M059J (cell line): ENCODE measurements at places on chromosomes 5 and 9.

GRCh38 chr5:128111818-128112448, 28.4 kb downstream of the SLC12A2 start:
- peak; percentile 48 for DNase-seq

DNA sequence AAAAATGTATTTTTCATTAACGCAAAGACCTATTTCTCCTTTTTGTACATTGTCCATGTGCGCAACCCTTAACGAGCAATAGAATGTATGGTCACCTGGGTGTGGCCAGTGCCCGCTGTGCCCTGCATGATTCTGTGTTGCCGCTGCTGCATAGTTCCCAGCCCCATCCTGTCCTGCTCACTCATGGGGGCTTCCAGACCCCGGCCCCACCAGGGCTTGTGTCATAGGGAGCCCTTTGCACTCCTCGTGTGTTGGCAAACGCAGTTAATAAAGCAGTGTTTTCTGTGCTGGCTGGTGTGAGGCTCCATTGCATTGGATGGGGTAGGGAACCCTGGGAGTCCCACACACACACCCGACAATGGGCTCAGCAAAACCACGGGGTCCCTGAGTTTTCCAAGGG, 49.7 kb downstream of the SAR1B start:
- no peak for DNase-seq

DNA sequence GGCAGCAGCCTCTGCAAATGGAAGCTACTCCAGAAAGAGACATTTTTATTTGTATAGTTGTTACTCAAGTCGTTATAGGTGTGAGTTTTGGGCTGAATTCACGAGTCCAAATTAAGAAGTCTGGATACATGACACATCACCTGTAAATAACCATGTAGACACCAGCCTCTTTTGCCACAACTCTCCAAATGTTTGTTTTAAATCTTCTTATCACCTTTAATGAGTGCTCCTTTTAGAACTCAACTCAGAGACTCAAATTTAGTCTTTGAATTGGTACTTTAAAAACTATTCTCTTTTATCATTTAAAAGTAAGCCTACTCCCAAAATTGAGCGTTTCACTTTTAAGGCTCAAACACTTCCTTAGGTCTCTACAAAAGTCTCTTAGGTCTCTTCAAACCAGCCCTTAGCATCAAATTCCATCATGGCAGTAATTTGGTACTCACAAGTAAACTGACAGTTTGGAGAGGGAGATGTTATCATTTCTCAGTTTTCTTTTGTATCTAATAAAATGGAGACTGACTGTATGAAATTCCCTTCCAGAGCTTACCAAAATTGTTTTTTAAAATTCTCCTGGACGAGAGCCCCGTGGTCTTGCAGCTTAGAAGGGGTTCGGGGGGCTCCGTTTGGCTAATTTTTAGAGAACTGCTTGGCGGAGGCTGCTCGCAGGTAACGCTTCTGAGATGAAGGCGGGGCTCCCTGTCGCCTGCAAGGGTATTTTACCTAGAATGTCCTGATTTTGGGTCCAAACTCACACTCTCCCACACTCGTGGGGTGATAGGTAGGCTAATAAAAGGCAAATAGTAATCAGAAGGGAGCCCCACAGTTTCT, 194.6 kb downstream of the MEF2C start:
- peak; percentile 39 for DNase-seq

DNA sequence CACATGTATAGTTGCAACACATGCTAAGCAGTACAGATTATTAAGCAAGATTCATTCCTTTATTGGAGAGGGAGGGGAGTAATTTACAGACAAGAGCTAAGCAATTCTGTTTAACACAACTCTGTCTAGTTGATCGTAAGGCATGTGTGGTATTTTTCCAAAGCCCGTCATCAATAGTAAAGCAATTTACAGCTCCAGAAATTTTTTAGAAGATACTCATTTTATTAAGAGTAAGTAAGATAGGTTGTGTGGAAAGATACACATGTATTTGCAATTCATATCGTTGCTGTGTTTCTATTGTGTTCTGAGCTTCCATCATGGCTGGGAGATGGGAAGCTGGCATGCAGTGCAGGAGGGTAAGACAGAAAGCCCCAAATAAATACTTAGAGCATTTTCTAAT, 289.2 kb upstream of the TMEM161B start:
- peak; percentile 22 for DNase-seq

GRCh38 chr9:86767373-86767772, 179.9 kb downstream of the GAS1 start:
- DNase-seq, result peak; percentile 74

- DNase-seq, result no peak
These were observed 2.3 kb downstream of the WHRN start for GRCh38 chr9:114503009-114503408.

DNA sequence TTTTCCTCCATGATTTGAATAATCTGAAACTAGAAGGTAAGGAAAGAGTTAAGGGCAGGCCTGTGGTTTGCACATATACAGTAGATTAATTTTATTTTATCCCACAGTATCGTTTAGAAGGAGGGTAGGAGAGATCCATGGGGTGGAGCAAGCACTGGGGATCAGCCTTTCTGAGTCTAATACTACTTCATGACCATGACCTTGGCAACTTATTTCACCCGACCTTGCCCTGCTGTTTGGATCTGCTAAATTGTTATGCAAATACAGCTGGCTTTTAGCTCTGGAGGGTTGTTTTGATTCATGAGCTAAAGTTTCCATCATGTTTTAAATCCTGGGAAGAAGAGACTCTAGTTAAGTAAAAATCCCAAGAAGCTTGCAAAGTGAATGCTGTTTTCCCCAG, 864 bp upstream of the GRIN3A start:
- no peak for DNase-seq

DNA sequence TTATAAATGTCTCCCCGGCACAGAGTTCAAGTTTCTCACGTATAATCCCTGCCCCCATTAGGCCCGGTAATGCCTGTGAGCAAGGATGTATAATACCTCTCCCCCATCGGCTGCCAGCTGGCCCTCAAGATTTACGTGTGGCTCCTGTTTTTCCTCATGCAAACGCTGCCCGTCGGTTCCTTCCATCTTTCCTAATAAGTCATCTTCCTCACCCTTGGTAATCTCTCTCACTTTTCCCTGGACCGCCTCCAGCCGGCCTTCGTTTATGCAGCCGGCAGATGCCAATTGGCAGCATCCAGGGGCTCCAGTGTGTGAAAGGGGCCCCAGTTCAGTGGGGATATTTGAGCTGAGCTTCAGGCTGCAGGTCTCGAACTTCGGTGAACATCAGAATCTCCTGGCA, 86.5 kb upstream of the NEURL1B start:
- DNase-seq, result no peak

DNA sequence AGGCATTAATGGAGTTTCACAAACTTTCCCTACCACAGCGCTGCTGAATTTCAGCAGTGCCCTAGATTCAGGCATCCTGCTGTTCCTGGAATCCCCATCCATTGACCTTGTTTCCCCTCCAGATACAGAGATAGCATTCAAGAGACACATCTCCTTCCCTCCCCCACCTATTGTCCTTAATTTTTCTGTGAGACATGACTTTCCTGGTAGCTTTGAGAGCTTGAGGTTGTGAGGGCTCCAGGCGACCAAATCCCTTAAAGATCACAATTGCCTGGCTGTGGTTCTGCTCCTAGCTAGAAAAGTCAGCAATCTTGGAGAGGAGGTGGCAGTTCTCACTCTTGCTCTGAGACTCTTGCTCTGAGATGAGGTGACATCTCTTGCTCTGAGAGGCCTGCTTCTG, 48.0 kb downstream of the PRR16 start:
- no peak for DNase-seq

- no peak for DNase-seq
These were observed 3.0 kb downstream of the CMYA5 start for GRCh38 chr5:79692596-79692995.

DNA sequence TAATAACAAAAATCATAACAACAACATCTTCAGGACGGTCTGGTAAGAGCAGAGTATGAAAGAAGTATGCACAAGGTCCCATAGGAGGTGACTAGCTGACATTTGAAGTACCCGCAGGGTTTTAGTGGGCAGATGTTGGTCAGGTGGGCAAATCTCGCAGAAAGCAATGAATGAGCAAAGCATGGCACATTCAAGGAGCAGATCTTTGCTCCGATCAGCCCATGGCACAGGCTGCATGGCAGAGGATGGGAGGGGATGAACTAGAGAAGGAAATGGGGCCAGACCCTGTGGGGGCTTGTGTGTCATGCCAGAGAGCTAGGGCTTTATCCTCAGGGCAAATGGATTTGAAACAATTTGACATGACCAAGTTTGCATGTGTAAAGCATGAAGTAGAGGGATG, 90.0 kb downstream of the SEMA6A start:
- no peak for DNase-seq

GRCh38 chr9:129125478-129125877, 14.3 kb downstream of the PTPA start:
- peak; percentile 88 for DNase-seq

- DNase-seq, result peak; percentile 92
These were observed 571.3 kb upstream of the TLE4 start for GRCh38 chr9:79000230-79001002.

DNA sequence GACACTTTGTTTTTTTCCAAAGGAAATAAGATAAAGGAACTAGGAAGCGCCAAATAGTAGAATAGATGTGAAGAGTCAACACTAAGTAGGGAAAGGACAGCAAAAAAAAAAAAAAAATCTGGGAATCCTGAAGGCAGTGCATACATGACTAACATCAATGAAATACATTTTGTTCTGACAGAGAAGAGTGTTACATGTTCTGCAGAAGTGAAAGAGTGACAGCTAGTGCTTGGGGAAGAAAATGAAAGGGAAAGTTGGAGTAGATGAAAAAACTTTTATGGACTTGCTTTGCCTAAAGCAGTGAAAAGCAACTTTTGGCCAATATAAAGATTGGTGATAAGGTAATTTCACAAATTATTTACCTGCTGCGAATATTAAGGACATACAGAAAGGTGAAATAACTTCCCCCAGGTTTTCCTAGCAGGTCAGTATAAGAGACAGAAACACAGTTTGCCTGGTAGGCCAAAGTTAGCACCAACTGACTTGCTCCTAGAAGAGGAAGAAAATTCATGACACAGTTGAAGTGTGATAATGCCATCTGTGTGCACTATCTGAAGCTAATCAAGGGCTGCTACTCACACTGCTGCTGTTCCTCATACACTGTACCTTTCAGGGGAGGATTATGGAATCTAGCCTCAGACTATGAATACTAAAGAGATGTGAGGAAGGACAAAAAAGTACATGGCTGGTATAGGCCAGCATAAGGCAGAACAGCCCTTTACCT, 38.6 kb downstream of the RANBP6 start:
- peak; percentile 32 for DNase-seq

GRCh38 chr5:177410575-177410974, 1.2 kb upstream of the F12 start:
- no peak for DNase-seq

- no peak for DNase-seq
These were observed 80.5 kb downstream of the SLC1A3 start for GRCh38 chr5:36686881-36687280.

- DNase-seq, result no peak
These were observed 41.9 kb downstream of the WDR36 start for GRCh38 chr5:111134087-111134486.

DNA sequence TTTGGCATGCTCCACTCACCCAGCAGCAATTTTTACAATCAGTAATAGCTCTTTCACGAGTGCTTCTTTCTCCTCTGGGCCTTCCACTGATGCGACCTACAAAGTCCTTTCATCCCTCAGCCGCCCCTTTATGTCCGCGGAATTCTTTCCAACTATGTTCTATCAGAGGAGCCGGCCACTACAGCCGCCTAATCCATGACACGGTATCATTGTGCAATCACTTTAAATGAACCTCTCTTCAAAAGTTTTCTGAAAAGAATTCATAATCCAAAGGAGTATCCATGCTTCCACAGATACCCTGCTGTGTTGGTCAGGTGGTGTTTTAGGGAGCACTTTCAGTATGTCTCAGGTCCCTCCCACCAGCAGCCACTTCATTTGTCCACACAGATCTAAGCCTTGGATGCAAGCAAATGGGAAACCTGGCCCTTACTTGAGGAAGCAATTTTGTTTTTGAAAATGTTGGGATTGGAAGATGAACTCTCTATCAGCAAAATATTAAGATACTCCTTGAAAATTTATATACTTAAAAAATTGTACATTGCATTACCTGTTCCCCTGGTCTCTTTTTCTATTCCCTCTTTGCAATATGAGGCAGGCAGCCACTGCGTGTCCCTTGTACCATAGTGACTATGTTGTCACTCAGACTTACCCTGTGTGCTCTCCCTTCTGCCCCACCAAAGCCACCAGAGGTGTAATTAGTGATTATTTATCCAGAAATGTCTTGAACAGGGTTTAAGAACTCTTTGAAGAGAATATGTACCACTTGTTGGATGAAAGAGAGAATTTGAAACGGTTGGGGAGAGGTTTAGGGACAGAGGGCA, 12.9 kb upstream of the MEF2C start:
- no peak for DNase-seq

- DNase-seq, result no peak
These were observed 346.4 kb downstream of the EBF1 start for GRCh38 chr5:158753354-158753753.

DNA sequence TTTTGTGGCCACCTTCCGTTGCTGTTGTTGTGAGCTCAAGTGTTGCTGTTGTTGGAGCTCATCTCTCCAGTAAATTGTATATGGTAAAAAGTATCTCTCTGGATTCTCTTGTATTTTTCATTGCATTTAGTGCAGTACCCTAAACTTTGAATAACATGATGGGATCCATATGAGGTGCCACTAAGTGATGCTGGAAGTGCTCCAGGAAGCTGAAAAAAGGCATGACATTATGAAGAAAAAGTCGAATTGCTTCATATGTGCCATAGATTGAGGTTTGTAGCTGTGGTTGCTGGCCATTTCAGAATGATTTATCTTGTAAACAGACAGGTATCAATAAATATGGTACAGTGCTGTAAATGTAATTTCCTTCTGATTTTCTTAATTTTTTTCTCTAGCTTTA, 5.5 kb downstream of the MARCHF6 start:
- no peak for DNase-seq

- DNase-seq, result no peak
These were observed 258.9 kb upstream of the IRX2 start for GRCh38 chr5:3010301-3010952.

DNA sequence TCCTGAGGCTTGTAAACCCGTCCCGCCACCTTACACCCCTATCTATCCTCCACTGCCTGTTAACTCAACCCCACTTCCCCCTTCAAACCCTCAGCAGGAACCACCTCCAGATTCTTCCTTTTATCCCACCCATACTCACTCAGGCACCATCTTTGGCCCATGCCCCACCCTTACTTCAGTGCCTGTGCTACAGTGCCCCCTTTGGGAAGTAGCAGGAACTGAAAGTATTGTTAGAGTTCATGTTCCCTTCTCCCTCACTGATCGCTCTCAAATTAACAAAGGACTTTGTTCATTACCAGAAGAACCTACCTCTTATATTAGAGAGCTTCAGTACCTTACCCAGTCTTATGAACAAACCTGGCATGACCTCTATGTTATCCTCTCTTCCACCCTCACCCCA, 92.2 kb upstream of the MOCS2 start:
- no peak for DNase-seq
